ENCODE measurements at places on chromosomes 4 and X. TPM values are rescaled to one million over a fixed set of nuclear protein-coding genes. Genes with fewer than 3 reads are reported as not detected.

The ARSJ gene
- total RNA-seq, result 4.3 TPM

The DKK2 gene
- 45.0 TPM for total RNA-seq

The NPY2R gene
- under 0.01 TPM for total RNA-seq

The SOWAHD gene
- total RNA-seq, result 0.49 TPM

The RAI2 gene
- total RNA-seq, result 1.5 TPM

The ZFP42 gene
- under 0.01 TPM for total RNA-seq

The FAM236D gene
- not detected for total RNA-seq

The PLP2 gene
- total RNA-seq, result 59.0 TPM

Measured in muscle of leg (tissue), 16 donors.